NCI-H1092 treated with DMSO at 0.1 percent for 48 hours (cell line): ENCODE measurements at places on chromosomes 11 and 22.

- DNase-seq: no peak
These were observed 7.4 kb downstream of the ZDHHC5 start for GRCh38 chr11:57675176-57675941.

- DNase-seq: no peak
These were observed 37.3 kb downstream of the OR10A6 start for GRCh38 chr11:7893796-7894195.

- DNase-seq: peak; percentile 91
These were observed 617 bp upstream of the ARHGAP20 start for GRCh38 chr11:110712659-110713448.

DNA sequence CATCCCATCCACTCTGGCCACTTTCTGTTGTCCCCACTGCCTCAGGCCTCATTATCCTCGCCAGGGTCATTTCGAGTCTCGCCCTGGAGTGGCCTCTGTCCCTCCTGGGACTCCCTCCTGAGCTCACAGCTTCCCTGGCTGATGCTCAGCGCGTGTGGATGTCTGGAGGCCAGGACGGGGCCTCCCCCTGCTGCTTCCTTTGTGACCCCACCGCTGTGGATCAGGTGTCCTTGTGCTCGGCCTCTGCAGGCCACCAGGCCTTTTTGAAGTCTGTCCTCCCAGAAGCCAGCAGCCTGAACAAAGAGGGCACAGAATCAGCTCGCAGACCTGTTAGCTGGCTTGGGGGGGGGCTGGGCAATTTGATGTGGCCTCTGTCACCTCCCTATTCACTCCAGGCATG, 13.5 kb downstream of the CBX6 start:
- DNase-seq: no peak

DNA sequence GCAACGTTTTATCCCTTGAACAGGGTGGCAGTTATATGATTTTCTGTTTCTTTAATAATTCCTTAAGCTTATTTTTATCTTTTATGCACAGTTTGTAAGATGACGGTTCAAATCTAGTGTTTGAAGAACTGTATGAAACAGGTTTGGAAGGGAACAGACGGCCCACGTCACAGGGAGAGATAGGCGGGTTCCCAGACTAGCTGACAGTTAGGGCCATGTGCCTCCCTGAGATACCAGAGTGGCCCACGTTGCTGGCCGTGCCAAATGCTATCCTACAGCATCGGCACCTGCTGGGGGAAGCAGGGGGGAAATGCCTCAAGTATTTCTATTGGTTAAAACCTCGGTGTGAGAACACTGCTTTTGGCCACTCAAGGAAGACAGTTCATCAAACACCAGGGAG, 50.2 kb upstream of the BID start:
- no peak for DNase-seq

DNA sequence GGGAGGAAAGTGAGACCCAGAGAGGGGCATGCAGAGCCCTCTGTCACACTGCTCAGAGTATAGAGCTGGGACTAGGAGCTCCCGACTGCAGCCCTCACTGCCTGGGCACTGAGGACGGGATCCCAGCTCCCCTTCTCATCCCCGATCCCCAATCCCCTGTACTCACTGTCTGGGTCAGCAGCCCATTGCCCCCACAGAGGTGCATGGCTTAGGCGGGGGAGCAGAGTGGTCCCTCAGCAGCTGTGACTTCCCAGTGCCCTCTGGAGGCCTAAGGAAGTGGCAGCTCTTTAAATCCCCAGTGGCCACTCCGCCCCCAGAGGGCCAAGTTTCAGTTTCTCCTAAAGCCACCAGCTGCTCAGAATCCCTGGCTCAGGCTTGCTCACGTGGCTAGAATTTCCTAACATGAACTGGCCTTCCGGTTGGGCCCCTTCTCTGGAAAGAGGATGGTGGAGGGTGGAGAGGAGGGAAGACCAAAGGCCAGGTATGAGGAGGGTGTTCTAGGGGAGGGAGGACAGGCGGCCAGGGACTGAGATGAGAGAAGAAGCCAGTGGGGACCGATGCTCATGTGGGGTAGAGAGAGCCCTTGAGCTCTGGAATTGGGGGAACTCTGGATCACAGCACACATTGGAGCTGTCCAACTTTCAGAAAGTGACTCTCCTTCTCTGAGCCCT, at the start of gene BATF2:
BATF2 (minus strand) TSS at position 262 of the 671 bp plus-strand sequence; CDS start at position 205, 57 bp downstream.
- peak; percentile 69 for DNase-seq

GRCh38 chr11:7638710-7639642, 34.3 kb downstream of the CYB5R2 start:
- DNase-seq: no peak
